Stomach (tissue), 19 donors: ENCODE measurements at places on chromosomes 13 and 19.

DNA sequence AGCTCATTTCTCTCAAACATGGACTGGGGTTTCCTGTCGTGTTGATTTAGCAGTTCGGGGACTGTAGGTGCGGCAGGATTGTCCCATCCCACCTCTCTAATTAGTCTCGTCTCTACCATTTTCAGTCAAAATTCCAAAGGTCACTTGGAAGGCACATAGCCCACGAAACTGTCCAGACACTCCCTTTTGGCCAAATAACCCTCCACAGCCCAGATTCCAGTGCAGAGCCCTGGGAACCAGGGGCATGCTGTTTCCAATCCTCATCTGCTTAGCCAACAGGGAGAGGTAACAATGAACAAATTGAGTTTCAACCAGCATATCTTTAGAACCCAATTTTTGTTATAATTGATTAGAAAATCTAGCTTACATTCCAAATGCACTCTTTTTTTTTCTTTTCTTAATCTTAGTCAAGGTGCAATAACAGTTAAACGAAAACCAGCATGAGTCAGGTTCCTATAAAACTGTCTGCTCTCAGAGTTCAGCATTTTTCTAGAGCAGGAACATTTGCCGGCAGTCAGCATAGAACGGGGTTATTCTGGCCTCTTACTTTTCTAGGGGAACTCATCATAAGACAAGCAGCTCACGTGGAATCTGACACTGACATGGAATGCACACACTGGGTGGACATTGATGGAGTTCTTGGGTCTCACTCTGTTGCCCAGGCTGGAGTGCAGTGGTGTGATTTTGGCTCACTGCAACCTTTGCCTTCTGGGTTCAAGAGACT is 14.4 kb upstream of the CEBPA start:
- H3K4me1 ChIP-seq: peaks cover 4% of the 10 kb centered on the region
- no peak overlapping the region for H3K4me3 ChIP-seq
- peak; percentile 32 for DNase-seq
- no peaks in the 10 kb centered on the region for H3K27me3 ChIP-seq
- H3K27ac ChIP-seq: no peak overlapping the region

GRCh38 chr19:9107375-9107774 is at the start of gene OR7G2:
Gene OR7G2 (minus strand): TSS chr19:9107475. CDS start chr19:9103243, 4,232 bp downstream.
- H3K4me3 ChIP-seq: no peak within 1 kb of the TSS
- H3K4me1 ChIP-seq: no peaks in the 10 kb centered on the region
- no peaks in the 10 kb centered on the region for H3K36me3 ChIP-seq
- DNase-seq: no peak
- H3K27ac ChIP-seq: no peak within 1 kb of the TSS
- H3K27me3 ChIP-seq: peaks cover 37% of the 10 kb centered on the region

DNA sequence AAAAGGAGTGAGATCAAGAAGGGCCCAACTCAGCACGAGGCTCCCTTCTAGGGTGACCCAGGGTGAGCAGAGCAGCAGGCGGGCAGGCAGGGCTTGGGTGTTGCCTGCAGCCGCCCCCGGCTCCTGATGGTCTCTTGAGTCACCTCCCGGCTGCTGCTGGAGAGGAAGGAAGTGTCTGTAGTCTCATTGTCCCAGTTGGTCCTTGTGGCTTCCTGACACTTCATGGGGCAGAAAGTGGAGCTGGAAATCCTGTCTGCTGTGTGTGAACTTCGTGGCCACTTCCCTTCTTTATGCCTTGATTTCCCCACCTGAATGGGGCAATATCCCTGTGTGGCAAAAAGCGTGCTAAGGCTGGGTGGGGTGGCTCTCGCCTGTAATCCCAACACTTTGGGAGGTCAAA is 2.5 kb downstream of the MAP1S start:
- peaks cover 54% of the 10 kb centered on the region for H3K36me3 ChIP-seq
- peak overlapping the region; percentile 83 for H3K27ac ChIP-seq
- peak; percentile 36 for DNase-seq
- no peak overlapping the region for H3K4me3 ChIP-seq
- peaks cover 62% of the 10 kb centered on the region for H3K4me1 ChIP-seq

GRCh38 chr13:74554569-74555275 is 420.5 kb upstream of the KLF12 start:
- H3K4me3 ChIP-seq: no peak overlapping the region
- H3K27ac ChIP-seq: no peak overlapping the region
- H3K4me1 ChIP-seq: no peaks in the 10 kb centered on the region
- no peaks in the 10 kb centered on the region for H3K27me3 ChIP-seq

- no peaks in the 10 kb centered on the region for H3K27me3 ChIP-seq
- H3K4me3 ChIP-seq: no peak overlapping the region
- no peak overlapping the region for H3K27ac ChIP-seq
- peak; percentile 80 for DNase-seq
These were observed 14.0 kb upstream of the TMPRSS9 start for GRCh38 chr19:2345794-2346663.

- H3K4me3 ChIP-seq: no peak overlapping the region
- H3K4me1 ChIP-seq: no peaks in the 10 kb centered on the region
- no peaks in the 10 kb centered on the region for H3K36me3 ChIP-seq
- no peaks in the 10 kb centered on the region for H3K27me3 ChIP-seq
These were observed 28.8 kb upstream of the RCBTB2 start for GRCh38 chr13:48561466-48562235.

- no peak overlapping the region for H3K27ac ChIP-seq
- H3K4me1 ChIP-seq: no peaks in the 10 kb centered on the region
- H3K27me3 ChIP-seq: no peaks in the 10 kb centered on the region
- H3K4me3 ChIP-seq: no peak overlapping the region
- no peak for DNase-seq
These were observed 218.1 kb downstream of the SHISA2 start for GRCh38 chr13:25833761-25834160.

DNA sequence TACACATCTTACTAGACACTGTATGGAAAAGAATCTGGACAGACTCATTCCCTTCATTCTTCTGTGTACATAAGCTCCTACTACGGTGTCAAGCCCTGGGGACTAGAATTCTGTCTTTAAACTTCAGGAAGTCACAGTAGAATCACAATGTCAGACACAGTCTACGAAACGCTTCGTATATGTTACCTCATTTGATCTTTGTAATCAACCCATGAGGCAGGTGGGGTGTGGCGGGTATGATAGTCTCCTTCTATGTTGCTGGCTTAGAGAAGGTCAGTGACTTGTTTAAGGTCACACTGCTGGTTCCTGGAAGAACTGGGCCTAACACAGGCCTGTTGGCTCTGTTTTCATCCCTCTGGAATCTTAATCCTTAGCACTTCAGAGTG is 32.2 kb upstream of the TPT1 start:
- no peaks in the 10 kb centered on the region for H3K27me3 ChIP-seq
- H3K27ac ChIP-seq: no peak overlapping the region
- H3K36me3 ChIP-seq: no peaks in the 10 kb centered on the region
